ENCODE measurements at places on chromosomes 4 and X.

- H3K4me3 ChIP-seq, result peak overlapping the region; percentile 76
- peaks cover 32% of the 10 kb centered on the region for H3K27me3 ChIP-seq
- H3K4me1 ChIP-seq, result peaks cover 11% of the 10 kb centered on the region
Measured at GRCh38 chrX:74924449-74925224, 615 bp downstream of the NEXMIF start.

- H3K4me1 ChIP-seq, result no peaks in the 10 kb centered on the region
- no peak overlapping the region for H3K4me3 ChIP-seq
- H3K36me3 ChIP-seq, result no peaks in the 10 kb centered on the region
- DNase-seq, result no peak
Measured at GRCh38 chr4:52105276-52105675, 54.2 kb downstream of the SPATA18 start.

DNA sequence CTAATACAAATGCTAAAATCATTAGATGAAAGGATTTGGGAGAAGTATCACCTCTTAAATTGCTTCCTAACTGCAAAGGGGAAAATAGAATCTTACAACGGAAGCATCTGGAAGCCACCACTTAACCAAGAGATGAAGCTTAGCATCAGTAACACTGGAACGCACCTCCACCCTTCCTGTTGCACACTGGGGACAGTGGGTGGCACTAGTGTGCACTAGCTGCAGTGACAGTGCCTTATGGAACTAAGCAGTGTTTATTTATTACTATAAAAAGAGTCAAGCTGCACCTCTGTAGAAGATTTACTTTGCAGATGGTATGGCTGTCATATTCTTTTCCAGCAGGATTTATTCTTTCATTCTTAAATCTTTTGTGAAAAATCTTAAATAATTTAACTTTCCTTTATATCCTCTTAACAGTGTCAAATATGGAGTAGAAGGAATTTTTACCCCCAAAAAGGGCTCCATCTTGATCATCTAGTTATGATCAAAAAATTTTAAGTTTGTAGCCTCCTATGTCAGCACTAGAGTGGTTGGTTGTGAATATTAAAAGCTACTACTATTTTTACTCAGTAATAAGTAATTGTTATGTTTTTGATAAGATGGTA is 76.7 kb downstream of the SCD5 start:
- peak; percentile 24 for DNase-seq
- H3K27me3 ChIP-seq, result no peaks in the 10 kb centered on the region
- H3K4me3 ChIP-seq, result no peak overlapping the region
- no peaks in the 10 kb centered on the region for H3K4me1 ChIP-seq

DNA sequence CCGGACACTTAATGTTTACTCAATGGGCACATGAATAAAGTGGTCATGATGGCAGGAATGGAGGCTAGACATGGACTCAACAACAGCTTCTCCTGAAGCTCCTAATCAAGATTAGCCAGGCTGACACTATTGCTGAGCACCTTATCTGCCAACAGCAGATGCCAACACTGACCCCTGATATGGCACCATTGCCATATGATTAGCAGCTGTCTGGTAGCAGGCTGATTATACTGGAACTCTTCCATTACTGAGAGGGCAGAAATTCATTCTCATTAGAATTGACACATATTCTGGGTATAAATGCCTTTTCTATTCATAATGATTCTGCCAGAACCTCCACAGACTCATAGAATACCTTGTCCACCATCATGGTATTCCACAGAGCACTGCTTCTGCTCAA is 18.4 kb upstream of the AFF1 start:
- H3K27ac ChIP-seq, result no peak overlapping the region
- peaks cover 6% of the 10 kb centered on the region for H3K4me1 ChIP-seq
- no peaks in the 10 kb centered on the region for H3K36me3 ChIP-seq
- H3K27me3 ChIP-seq, result no peaks in the 10 kb centered on the region
- H3K4me3 ChIP-seq, result no peak overlapping the region
- DNase-seq, result no peak

GRCh38 chr4:145536044-145536443 is 54.4 kb downstream of the SMAD1 start:
- no peaks in the 10 kb centered on the region for H3K36me3 ChIP-seq
- no peak overlapping the region for H3K27ac ChIP-seq
- peaks cover 9% of the 10 kb centered on the region for H3K27me3 ChIP-seq
- H3K4me1 ChIP-seq, result no peaks in the 10 kb centered on the region
- H3K4me3 ChIP-seq, result no peak overlapping the region

DNA sequence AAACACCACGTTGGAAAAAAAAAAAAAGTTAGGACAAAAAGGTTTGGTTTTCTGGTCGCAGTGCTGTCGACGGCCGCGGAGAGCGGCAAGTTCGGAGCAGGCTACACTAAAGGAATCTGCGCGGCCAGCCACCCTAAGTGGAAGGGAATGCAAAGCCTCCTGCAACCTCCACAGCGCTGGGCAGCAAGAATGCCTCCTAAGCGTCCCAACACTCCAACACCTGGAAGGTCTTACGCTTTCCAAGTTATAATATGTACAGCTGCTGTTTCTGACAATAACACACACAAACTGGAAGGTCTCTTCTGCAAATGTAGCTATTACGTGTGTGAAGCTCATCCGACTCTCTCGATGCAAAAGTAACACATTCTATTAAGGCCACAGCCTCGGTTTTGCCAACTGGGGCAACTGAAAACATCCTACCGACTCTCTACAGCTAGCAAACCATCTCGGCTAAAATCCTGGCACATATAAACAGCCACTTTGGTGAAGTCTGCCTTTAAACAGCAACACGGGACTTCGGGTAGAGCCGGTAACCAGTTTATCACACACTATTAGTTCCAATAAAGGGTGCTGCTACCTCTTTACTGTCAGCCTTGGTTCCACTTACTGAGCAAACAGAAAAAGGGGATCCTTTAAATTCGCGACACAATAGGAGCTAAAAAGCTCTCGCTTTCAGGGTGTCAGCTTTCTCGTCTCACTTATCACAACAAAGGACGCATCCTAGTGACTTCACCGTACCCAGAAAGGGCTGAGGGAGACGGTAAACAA is 895 bp downstream of the SMIM14 start:
- peak; percentile 49 for DNase-seq
- peak overlapping the region; percentile 85 for H3K4me3 ChIP-seq
- no peaks in the 10 kb centered on the region for H3K27me3 ChIP-seq
- H3K27ac ChIP-seq, result peak overlapping the region; percentile 77
- no peaks in the 10 kb centered on the region for H3K36me3 ChIP-seq

DNA sequence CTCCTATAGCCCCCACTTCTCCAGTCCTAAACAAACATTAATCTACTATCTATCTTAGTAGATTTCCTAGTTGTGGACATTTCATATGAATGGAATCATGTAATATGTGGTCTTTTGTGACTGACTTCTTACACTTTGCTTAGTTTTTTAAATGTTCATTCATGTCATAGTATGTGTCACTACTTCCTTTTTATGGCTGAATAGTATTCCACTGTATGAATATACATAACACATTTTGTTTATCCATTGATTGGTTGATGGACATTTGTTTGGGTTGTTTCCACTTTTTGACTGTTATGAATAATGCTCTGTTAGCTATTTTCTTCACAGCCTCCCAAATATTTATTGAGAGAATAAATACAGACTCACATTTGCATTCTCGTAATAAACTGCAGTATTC is 19.8 kb downstream of the USP53 start:
- H3K4me1 ChIP-seq, result peaks cover 43% of the 10 kb centered on the region
- peaks cover 21% of the 10 kb centered on the region for H3K36me3 ChIP-seq
- H3K4me3 ChIP-seq, result no peak overlapping the region
- H3K27me3 ChIP-seq, result no peaks in the 10 kb centered on the region
- no peak overlapping the region for H3K27ac ChIP-seq
- no peak for DNase-seq

DNA sequence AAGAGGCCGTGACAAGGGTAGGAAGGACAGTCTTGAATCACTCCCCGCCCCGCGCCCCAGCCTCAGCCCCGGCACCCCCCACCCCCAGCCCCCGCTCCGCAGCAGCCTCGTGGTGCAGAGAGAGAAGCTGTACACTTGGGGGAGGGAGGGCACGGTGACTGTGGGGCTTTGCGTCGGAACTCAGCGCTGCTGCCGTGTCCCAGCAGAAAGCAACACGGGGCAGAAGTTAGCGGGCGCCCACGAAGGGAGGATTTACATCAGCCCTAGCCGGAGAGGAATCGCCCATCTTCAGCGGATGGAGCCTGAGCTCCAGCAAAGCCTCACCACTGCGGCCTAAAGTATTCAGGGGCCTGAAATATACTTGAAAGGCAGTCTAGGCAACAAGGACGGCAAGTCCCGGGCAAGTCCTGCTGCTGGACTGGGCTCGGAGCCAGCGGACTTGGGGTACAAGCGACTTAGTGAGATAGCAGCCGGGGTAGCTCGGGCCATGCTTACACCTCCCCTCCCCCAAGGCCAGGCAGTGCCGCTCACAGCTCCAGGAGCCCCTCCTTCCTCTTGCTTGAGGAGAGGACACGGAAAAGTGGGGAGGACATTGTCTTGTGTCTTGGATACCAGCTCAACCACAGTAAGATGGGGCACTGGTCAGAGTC is 18.5 kb upstream of the OPN1LW start:
- no peak for DNase-seq
- H3K27me3 ChIP-seq, result no peaks in the 10 kb centered on the region
- peaks cover 16% of the 10 kb centered on the region for H3K4me1 ChIP-seq
- H3K27ac ChIP-seq, result no peak overlapping the region
- no peak overlapping the region for H3K4me3 ChIP-seq

DNA sequence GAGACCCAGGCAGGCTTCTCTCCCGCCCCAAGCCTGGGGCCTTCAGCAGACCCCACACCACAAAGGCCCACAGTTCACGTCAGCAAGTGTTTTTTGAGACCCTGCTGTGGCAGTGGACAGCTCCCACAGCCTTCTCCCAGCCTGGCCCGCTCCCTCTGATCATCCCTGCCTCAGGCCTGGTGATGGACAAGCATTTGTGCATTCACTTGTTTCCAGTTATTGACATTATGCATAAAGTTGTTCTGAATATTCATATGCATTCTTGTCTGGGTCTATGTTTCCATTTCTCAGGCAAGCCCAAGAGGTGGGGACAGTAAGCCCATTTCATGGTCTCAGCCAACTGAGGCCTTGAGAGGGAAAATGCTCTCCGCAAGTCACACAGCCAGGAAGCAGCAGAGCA is 14.7 kb downstream of the TRO start:
- peaks cover 2% of the 10 kb centered on the region for H3K36me3 ChIP-seq
- H3K4me3 ChIP-seq, result no peak overlapping the region
- H3K4me1 ChIP-seq, result no peaks in the 10 kb centered on the region
- H3K27ac ChIP-seq, result no peak overlapping the region
- no peaks in the 10 kb centered on the region for H3K27me3 ChIP-seq

- no peak overlapping the region for H3K4me3 ChIP-seq
- H3K36me3 ChIP-seq, result no peaks in the 10 kb centered on the region
- no peaks in the 10 kb centered on the region for H3K4me1 ChIP-seq
- H3K27me3 ChIP-seq, result no peaks in the 10 kb centered on the region
- no peak for DNase-seq
Measured at GRCh38 chr4:93147524-93148212, 680.9 kb upstream of the ATOH1 start.

DNA sequence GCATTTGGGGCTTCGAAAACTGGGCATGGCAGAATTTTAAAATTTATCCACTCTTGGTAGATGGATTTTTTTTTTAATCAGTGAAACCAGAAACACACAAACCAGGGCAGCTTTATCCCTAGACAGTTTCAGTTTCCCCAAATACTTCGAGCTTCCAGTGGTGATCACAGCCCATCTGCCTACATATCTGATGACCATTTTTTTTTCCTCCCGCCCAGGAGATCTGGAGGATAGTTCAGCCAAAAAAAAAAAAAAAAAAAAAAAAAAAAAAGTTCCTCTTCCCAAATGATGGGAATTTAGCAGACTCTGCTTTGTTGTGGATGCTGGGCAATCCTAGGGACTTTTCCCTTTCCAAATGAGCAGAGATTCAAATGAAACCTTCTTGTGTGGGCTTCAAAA is 1.0 kb upstream of the TBC1D9 start:
- H3K27ac ChIP-seq, result no peak overlapping the region
- DNase-seq, result no peak
- H3K4me1 ChIP-seq, result peaks cover 12% of the 10 kb centered on the region
- peak overlapping the region; percentile 67 for H3K4me3 ChIP-seq
- peaks cover 42% of the 10 kb centered on the region for H3K27me3 ChIP-seq

DNA sequence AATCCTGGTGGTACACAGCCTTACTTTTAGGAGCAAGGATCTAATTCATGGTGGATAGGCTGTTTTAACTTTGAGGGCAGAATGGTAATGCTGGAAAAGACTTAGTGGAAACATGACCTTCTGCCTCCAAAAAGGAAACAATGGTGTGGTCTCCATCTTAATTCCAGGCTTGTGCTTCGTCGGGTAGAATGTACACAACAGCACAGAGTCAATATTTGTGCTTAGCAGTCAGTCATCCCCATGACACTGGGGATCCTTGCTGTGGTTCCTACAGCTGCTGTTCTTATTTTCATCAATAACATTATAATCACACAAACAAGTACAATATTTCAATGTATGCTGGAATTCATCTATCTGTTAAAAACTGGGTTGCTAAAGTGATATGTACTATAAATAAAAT is 104.4 kb downstream of the HHIP start:
- no peak overlapping the region for H3K27ac ChIP-seq
- H3K4me1 ChIP-seq, result no peaks in the 10 kb centered on the region
- H3K36me3 ChIP-seq, result no peaks in the 10 kb centered on the region
- H3K27me3 ChIP-seq, result no peaks in the 10 kb centered on the region
- no peak overlapping the region for H3K4me3 ChIP-seq
- no peak for DNase-seq

DNA sequence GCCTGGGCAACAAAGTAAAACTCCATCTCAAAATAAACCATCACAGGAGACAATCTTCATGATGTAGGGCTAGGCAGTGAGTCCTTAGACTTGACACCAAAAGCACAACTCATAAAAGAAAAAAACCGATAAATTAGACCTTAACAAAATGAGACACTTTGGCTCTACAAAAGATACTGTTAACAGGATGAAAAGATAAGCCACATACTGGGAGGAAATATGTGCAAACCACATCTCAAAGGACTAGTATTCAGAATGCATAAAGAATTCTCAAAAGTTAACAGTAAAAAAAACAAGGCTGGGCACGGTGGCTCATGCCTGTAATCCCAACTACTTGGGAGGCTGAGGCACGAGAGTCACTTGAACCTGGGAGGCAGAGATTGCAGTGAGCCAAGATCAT is 13.2 kb downstream of the EFHC2 start:
- no peak for DNase-seq
- H3K27ac ChIP-seq, result no peak overlapping the region
- no peaks in the 10 kb centered on the region for H3K27me3 ChIP-seq

- H3K27me3 ChIP-seq, result peaks cover 16% of the 10 kb centered on the region
- DNase-seq, result no peak
- H3K36me3 ChIP-seq, result no peaks in the 10 kb centered on the region
- H3K27ac ChIP-seq, result no peak overlapping the region
Measured at GRCh38 chr4:151166636-151167035, 67.2 kb downstream of the RPS3A start.

DNA sequence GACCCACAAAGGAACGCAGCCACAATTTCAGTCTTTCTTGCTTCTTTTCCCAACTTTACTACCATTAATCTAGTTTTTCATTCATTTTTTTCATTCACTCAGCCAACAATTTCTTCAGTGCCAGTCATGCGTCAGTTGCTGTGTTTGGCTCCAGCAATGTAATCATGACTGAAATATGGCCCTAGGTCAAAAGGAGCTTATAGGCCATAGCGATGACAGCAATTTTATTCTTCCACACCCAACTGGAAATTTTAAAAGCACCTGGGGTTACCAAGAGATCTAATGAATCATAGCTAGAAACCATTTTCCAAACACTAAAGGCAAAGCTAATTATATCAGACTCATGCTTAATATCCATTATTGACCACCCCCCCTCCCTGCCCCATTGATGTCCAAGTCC is 29.8 kb upstream of the C1QTNF7 start:
- H3K27ac ChIP-seq, result no peak overlapping the region
- H3K4me3 ChIP-seq, result no peak overlapping the region
- DNase-seq, result no peak
- no peaks in the 10 kb centered on the region for H3K27me3 ChIP-seq
- no peaks in the 10 kb centered on the region for H3K36me3 ChIP-seq
- peaks cover 29% of the 10 kb centered on the region for H3K4me1 ChIP-seq

Data from activated naive CD8-positive, alpha-beta T cell treated with anti-CD3 and anti-CD28 coated beads, Interleukin-2, amount 50 U/mL, for 24 hours (primary cell).